Amniotic epithelial cell (primary cell): ENCODE measurements at places on chromosomes 4 and X.

DNA sequence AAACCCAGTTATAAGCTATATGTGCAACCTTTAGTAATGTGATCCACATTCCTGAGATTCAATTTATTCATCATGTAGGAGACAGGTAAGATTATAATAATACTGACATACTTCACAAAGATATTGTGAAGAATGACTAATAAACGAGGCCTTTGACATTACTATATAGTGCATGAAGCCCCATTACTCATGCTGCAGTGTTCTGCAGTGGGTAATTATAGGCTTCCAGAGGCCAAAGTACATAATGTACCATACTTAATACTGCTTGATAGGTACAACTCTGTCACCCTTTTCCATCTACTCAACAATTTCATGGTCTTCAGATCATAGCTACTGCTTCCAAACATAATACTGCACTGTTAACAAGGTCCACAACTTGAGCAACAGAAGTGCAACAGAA is 68.9 kb downstream of the COL25A1 start:
- peak; percentile 36 for DNase-seq

DNA sequence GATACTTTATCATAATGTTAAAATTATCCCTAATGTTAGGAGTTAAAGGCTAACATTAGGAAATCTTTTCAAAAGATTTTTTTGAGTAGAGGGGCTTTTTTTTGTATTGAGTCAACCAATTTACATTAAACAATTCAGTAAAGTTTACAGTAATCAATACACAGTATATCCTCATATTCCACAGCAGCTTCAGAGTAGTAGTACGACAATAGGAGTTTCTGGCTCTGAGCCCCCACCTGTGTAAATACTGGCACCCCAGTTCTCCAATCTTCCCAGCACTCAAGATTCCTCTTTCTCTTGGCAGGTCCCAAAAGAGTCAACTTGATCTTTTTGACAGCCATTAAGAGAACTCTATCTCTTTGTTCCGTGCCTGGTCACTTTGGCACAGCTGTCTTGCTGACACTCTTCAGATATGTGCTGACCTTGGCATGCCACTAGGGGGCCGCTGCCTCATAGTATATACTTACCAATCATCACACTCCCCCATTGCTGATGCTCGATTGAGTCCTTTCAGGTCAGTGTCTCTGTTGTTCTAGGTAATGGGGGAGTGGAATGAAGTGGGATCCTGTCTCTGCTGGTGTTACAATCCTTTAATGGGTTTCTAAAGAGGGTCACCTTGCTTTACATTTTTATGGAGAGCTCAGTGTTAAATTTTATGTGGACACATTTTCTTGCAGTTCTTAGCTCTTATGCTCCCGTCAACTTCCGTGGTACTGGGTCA is 19.5 kb upstream of the CCNI start:
- DNase-seq: peak; percentile 51

DNA sequence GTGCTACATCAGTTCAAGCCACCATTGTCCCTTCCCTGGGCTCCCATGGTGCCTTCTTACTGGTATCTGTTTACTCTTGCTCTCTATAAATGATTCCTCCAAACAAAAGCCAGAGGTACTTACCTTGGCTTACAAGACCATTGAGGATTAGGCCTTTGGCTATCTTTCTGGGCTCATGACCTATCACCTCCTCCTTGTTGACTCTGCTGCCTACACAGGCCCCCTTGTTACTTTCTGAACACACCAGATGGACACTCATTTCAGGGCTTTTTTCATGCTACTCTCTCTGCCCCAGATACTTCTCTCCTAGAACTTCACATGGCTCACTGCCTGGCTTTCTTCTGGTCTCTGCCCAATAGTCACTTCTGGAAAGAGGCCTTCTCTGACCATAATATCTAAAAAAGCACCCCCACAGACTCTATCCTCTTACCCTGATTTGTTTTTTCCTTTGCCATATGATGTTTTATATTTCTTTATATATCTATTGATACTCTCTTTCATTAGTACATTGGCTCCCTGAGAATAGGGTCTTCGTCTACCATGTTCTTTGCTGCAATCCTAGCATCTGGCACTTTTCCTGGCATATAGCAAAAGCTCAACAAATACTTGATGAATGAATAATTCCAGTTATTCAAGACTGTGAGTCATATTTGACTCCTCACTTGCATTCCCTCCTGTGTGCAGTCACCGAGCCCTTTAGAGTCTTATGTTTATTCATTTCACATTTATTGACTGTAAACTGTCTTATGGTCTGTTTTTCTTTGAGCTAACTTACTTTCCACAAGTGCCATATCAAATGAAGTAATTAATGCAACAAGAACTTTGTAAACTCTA is 27.1 kb upstream of the TAPT1 start:
- DNase-seq: peak; percentile 76

- peak; percentile 64 for DNase-seq
Measured at GRCh38 chr4:140427919-140428471, 547 bp upstream of the CLGN start.

DNA sequence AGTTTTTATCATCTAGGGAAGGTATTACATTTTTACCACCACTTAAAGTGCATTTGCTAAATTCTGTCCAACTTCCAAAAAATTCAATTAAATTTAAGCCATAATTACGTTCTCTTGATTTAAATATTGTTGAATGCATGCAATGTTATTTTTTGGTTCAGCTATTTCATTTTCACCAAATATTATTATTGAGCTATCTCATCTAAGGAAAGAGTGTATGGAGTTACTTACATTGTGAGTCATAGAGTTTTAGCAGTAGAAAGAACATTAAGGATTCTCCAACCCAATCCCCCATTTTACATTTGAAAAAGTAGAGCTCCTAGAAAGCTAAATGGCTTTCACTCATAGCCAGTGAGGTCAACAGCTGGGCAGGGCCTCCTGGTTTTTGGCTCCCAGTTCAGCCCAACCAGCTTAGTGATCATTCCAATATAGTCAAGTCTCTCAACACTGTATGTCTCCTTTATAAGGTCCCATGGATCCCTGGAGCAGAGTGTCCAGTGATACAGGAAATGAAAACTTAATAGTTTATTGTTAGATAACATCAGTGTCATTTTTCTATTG is 60.5 kb downstream of the NDNF start:
- DNase-seq: no peak

DNA sequence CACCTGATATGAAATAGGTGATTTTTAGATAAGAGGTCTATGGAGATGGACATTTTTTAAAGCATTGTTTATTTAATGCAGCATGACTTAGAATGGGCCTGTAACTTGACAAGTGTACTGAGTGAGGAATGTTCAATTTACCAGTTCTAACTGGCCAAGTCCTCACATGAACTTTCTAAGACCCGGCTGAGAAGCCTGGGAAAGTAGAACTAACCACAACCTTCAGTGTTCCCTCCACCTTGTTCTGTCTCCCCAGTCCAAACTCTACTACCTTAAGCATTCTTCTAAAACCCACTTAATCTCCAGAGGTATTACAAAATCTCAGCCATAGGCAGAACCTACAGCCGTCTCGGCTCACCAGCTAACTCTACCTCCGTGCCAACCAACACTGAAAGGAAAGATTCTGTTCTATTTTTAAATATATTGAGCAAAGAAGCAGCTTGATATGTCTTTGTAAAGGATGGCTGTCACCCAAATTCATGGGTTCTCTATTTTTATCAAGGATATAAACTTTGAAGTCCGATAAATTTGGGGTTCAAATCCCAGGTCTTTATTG is 6.8 kb downstream of the PPARGC1A start:
- peak; percentile 11 for DNase-seq

DNA sequence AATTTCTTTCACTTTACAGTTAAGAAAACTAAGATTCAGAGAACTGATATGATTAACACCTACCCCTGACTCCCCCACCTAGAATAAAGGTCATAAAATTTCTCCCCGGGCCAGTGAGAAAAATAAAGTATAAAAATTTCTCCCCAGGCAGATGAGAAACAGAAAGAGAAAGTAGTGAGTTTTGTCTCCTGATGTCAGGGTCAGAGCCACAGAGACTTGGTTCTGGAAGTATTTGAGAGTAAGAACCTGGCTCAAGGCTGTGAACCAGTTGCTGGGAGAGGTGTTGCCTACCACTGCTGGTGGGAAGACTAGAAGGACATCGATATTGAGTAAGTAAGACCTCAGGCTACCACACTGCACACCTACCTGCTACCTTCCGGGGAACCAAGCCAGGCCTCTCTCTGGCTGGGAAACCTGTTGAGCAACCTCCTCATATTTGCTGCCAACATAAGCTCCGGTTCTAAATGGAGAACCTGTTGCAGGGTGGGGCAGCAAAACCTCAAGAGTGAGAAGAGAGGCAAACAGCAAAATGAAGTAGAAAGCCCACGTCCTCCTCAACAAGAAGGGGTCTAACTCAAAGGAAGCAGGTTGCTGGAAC is 104.2 kb upstream of the PUDP start:
- no peak for DNase-seq

DNA sequence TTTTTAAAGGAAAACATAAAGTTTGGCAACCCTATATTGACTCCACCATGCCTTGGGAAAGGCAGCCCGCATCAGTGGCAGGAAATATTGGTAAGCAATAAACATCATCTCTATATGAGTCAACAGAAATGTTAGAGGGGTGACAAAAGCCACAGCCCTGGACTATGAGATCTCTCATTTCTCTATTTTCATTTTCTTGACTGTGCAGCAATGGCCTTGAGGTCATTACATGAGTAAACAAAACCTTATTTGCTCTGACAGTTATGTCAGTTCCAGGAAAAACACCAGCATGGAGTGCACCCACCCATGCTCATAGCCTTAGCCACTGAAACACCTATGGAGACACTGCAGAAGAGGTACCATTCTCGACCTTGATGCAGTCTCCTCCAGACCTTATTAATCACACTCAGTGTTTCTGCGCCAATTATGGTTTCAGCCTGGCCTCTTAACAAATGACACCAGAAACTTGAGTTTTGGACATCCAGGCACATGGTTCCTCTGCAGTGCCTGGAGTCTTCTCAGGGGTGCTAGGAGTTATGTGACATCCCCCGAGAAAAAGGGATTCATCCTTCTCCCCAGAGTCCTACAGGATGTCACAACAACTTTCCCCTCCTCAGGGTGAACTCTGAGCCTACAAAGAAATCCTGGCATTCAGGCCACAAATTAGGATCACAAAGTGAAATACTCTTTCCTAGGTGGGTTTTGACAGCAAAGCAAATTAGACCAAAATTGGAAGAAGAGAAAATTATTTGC is 16.0 kb upstream of the HPGD start:
- no peak for DNase-seq

GRCh38 chrX:103211012-103211715 is 3.7 kb upstream of the BEX4 start:
- peak; percentile 48 for DNase-seq

GRCh38 chrX:154775419-154776349 is 13.0 kb downstream of the DKC1 start:
- DNase-seq: peak; percentile 68

GRCh38 chr4:185591679-185592141 is 56.4 kb upstream of the PDLIM3 start:
- peak; percentile 92 for DNase-seq

GRCh38 chrX:97229318-97229717 is 345.6 kb downstream of the RPA4 start:
- no peak for DNase-seq

- DNase-seq: no peak
Measured at GRCh38 chr4:40379248-40379647, 44.1 kb downstream of the CHRNA9 start.

DNA sequence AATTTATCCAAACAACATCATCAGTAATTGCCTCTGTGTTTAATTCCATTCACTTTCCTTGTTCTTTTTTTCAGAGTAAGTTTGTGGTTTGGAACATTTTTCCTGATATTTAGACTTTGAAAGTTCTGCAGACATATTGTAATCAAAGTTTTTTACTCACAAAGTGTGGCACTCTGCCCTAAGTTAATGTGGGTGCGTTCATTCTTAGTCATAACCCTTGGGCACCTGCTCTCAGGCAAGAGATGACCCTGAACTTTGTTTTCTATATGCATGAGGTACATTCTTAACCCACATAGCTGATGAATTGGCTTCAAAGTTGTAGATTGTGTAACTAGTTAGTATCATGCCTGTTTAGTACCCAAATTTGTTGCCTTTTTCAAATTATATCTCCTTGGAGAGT is 424.3 kb downstream of the GRXCR1 start:
- DNase-seq: peak; percentile 14

- no peak for DNase-seq
Measured at GRCh38 chr4:4693258-4693657, 151.4 kb upstream of the STX18 start.

GRCh38 chr4:76251441-76252270 is at the start of gene FAM47E:
Gene FAM47E, plus strand, starts transcription at chr4:76251721. Its CDS starts 26 bp downstream, at chr4:76251747.
- no peak for DNase-seq

- peak; percentile 12 for DNase-seq
Measured at GRCh38 chr4:163492951-163493504, 1.5 kb upstream of the TMA16 start.

DNA sequence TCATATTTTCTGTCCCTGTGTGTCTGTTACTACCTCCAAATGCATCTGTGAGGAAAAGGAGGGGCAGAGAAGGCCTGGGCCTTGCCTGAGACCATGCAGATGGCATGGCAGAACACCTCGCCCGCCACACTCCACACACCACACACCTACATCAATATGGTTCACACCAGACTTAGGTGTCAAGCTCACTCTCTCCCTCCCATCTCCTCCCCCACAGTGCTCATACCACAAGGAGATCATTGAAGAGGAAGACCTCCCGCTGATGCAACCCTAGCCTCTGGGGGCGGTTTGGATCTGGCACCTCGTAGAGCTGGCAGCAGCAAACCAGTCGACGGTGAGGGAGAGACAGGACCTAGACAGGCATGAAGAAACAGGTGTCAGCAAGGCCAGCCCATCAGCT is 16.6 kb upstream of the KDM5C start:
- DNase-seq: no peak

DNA sequence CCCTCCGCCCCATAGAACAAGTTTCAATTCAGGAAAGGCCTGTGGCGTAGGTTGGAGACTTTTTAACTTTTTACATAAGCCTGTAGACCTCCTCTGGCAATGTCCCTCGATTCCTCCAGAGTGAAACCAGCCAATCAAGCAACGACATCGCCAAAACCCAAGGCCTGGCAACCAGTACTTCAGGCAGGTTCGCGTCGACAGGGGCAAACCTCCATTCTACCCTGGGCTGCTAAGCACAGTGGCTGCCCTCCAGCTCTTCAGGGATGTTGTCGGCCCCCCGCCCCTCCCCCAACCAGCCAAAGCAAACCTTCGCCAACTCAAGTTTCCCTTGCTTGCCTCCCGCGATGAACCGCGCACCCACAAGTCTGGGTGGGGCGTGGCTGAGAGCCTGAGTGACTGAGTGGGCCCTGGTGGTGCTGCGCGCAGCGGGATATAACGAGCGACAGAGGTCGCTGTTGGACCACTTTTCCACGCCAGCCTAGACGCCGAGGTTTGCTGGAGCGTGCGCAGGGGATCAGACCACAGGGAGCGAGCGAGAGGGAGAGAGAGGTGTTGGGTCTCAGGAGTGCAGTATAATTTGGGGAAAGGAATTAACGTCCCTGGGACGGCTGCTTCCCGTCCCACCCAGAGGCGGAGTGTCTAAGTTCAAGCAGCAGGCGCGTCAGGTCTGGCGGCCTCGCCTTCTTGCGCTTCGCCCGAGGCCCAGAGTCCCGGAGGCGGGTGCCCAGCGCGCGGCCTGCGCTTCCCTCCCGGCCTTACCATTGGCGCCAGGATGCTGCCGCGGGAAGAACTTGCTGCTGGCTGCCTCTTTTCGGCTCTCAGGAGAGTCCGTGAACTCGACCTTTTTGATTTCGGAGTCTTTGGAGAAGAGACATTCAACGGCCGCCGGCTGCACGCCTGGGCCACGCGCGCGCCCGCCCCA is 9.0 kb upstream of the PITX2 start:
- peak; percentile 96 for DNase-seq

- DNase-seq: no peak
Measured at GRCh38 chrX:30308263-30309138, 689 bp downstream of the NR0B1 start.

- no peak for DNase-seq
Measured at GRCh38 chr4:165799384-165799815, 73.6 kb upstream of the TLL1 start.

- peak; percentile 78 for DNase-seq
Measured at GRCh38 chr4:105624530-105624929, 72.1 kb downstream of the ARHGEF38 start.
